Esophagus muscularis mucosa (tissue), 4 donors: ENCODE measurements at places on chromosomes 13 and 19. TPM values are rescaled to one million over a fixed set of nuclear protein-coding genes. Genes with fewer than 3 reads are reported as not detected.

DNA sequence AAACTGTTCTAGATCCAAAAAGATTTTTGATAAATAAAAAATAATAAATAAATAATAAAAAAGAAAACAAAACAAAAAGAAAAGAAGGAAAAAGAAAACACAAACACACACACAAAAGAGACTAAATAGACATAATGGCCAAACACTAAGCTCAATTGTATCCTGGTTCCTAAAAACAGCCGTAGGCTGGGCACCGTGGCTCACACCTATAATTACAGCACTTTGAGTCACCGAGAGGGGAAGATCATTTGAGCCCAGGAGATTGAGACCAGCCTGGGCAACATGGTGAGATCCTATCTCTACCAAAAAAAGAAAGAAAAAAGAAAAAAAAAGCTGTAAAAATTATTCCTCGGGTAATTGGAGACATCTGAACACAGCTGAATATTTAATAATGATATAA, 8.9 kb downstream of the ETHE1 start:
- DNase-seq: no peak

Gene FFAR2
- total RNA-seq: not detected

DNA sequence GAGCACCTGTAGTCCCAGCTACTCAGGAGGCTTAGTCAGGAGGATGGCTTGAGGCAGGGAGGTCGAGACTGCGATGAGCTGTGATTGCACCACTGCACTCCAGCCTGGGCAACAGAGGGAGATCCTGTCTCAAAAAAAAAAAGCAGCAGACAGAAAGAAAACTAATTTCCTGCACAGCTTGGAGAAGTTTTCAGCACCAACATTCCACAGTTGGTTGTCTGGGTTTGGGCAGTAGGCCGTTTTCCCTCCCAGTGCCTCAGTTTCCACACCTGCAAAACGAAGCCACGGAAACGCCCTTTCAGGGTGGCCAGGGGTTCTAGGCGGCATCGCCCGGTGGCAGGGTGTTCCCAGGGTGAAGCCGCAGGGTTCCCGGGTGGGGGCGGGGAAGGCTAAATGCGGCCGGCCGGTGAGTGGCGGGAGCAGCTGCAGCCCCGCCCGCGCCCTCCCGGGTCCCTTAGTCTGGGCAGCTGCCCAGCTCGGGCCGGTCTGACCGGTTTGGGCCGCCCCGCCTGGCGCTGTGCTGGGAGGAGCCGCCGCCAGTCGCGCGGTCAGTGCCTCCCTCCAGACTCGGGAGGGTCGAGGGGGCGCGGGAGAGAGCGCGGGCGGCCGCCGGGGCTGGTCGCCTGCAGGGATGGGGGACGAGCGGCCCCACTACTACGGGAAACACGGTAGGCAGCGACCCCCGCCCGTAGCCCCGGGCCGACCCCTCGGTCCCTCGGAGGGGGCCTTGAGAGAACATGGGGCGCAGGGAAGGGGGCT, at the start of gene SLC44A2:
SLC44A2 (plus strand) TSS at position 551 of the 759 bp plus-strand sequence; CDS start at position 632, 81 bp downstream.
- DNase-seq: no peak

Gene CYP2S1
- total RNA-seq: 2.5 TPM

Gene PRKACA
- total RNA-seq: 103 TPM
